Common myeloid progenitor, CD34-positive (primary cell): ENCODE measurements at places on chromosomes 4 and X.

DNA sequence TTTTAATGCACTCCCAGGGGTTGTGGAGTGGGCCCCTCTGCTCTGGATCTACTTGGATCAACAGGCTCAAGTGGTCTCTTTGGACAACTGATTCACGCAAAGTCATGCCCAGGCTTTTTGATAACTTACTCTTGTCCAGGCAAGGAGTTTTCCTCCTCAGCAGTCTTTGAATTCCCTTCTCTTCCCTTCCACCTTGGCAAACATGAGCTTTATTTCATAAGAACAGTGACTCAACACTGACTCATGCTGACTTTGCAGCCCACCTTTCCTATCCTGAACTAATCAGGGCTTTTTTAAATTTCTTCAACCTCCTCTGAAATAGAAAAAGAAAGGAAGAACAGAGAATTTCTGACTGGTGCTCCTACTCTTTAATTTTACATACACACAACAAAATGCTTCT lies 132.1 kb upstream of the LDB2 start:
- DNase-seq, result no peak

GRCh38 chr4:2048831-2049230 lies 10.3 kb upstream of the NAT8L start:
- no peak for DNase-seq

- DNase-seq, result no peak
Measured at GRCh38 chr4:167885872-167886271, 206.5 kb upstream of the ANXA10 start.

DNA sequence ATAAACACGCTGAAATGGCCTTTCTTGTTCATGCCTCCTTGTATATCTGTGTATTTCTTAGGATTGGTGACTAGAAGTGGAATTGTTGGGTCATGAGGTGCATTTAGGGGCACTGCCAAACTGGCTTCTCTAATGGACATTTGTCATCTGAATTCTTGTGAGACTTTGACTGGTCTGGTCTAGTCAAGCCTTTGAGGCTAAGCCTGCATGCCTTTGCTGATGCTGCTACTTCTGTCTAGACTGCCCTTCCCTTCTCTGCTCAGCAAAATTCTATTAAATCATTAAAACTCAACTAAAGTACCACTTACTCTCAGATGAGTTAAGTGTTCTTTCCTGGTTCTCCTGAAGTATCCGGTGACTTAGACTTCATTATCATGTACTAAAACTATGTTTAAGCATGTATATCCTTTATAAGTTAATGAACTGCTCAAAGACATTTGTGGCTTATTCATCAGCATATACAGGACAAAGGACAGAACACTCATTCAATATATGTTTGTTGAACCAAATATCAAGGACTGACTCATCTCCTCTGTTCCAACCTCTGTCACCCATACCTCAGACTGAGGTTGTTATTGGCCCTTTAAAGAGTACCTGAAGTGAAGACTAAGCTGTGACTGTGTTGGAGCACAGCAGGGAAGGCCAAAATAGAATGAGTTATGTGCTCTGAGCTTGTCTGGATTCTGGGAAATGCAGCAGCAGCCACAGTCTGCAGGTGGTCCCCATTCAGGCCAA lies 9.0 kb downstream of the TCEAL1 start:
- no peak for DNase-seq

DNA sequence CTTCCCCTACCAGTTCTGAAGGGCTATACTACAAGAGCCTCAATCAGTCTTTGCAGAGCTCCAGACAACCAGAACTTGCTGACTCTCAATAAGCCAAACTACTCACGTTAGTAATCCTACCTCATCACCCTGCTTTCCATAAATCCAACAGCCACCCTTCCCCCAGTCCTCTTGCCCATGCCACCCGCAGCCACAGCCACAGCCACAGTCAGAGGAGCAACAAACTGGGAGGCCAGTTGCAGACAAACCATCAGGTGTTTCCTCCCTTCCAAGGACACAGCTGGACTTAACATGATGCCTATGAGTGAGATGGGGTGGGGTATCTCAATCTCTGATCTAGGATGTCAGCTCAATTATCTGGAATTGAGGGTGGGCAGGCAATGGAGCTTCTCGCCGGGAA lies 1.0 kb downstream of the GABRA3 start:
- DNase-seq, result no peak

- no peak for DNase-seq
Measured at GRCh38 chr4:119728692-119729593, 100.3 kb upstream of the PDE5A start.

DNA sequence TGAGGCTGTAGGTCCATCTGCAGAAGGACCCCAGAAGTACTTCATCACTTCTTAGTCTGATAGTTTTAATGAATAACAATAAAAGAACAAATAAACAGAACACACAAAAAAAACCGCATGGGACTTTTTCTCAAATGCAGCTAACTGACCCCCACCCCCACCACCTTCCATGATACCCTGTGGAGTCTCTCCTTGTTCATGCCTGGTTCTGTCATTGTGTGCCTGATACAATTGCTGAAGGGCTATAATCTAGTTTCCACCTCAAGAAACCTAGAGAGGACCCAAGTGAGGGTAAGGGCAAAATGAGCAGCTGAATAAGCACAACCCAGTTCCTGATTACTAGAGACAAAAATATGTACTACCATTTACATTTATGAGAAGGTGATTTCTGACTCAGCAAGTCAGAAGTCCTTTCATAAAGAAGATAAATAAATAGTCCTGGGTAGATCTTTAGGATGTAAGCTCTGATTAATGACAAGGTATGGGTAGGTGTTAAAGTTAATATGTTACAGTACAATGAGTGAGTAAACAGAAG lies 155.1 kb downstream of the TMA16 start:
- no peak for DNase-seq
